ENCODE measurements at places on chromosomes 11 and 22. TPM values are rescaled to one million over a fixed set of nuclear protein-coding genes. Genes with fewer than 3 reads are reported as not detected.

SPI1 gene
- not detected for total RNA-seq

POU2AF3 gene
- total RNA-seq: 0.17 TPM

CNTF gene
- total RNA-seq: 0.34 TPM

RPS3 gene
- total RNA-seq: 2,255 TPM

IFITM1 gene
- 82.9 TPM for total RNA-seq

ROBO4 gene
- 2.2 TPM for total RNA-seq

TP53AIP1 gene
- not detected for total RNA-seq

MS4A4A gene
- total RNA-seq: not detected

A4GALT gene
- 9.4 TPM for total RNA-seq

POU2AF2 gene
- total RNA-seq: not detected

PRR33 gene
- not detected for total RNA-seq

RBFOX2 gene
- 117 TPM for total RNA-seq

IFITM10 gene
- total RNA-seq: not detected

GLYAT gene
- total RNA-seq: not detected

PNPLA5 gene
- total RNA-seq: not detected

NAGA gene
- 40.7 TPM for total RNA-seq

OR4D5 gene
- total RNA-seq: not detected

INSC gene
- total RNA-seq: 3.5 TPM

IRAG1 gene
- total RNA-seq: 0.59 TPM

SLC43A1 gene
- total RNA-seq: 18.8 TPM

PDGFD gene
- 1.2 TPM for total RNA-seq

OR4A5 gene
- not detected for total RNA-seq

SPTBN2 gene
- total RNA-seq: 2.0 TPM

STK33 gene
- 5.9 TPM for total RNA-seq

OR56A1 gene
- total RNA-seq: not detected

SLC5A12 gene
- total RNA-seq: not detected

ACR gene
- not detected for total RNA-seq

SLC7A4 gene
- 0.17 TPM for total RNA-seq

MOV10L1 gene
- 0.67 TPM for total RNA-seq

RAB36 gene
- total RNA-seq: 3.1 TPM

RBMXL2 gene
- not detected for total RNA-seq

ADAMTS15 gene
- total RNA-seq: 5.5 TPM

TEX54 gene
- total RNA-seq: not detected

VPREB3 gene
- total RNA-seq: not detected

MMP11 gene
- 4.5 TPM for total RNA-seq

MMP27 gene
- not detected for total RNA-seq

SGSM1 gene
- not detected for total RNA-seq

OVCH2 gene
- total RNA-seq: not detected

SLC22A6 gene
- not detected for total RNA-seq

APOL5 gene
- total RNA-seq: not detected

KRTAP5-1 gene
- total RNA-seq: not detected

Data from bronchus fibroblast of lung (primary cell).